ENCODE measurements at places on chromosomes 12 and 14.
A peak's percentile ranks its signal among the peaks of the same experiment; 100 is the strongest.

GRCh38 chr12:32533971-32534590 lies 134.7 kb downstream of the FGD4 start:
- DNase-seq = peak; percentile 43

DNA sequence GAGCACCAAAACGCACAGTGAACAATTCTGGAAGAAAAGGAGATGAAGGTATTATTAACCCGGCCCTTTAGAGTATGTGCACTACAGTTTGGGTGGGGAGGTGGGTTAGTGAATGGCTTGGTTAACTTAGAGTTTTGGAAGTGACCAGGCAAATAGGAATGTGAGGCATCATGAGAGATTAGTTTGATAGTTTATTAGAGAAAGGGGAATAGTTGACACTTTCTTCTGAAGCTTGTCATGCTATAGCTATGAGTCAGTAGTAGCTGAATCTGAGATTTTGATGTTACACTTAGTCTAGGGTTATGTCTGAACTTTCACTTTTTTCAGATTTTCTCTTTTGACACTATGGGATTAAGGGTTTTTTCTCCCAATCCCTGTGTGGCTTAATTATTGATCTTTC lies 567.2 kb downstream of the SNAPC1 start:
- DNase-seq = no peak

DNA sequence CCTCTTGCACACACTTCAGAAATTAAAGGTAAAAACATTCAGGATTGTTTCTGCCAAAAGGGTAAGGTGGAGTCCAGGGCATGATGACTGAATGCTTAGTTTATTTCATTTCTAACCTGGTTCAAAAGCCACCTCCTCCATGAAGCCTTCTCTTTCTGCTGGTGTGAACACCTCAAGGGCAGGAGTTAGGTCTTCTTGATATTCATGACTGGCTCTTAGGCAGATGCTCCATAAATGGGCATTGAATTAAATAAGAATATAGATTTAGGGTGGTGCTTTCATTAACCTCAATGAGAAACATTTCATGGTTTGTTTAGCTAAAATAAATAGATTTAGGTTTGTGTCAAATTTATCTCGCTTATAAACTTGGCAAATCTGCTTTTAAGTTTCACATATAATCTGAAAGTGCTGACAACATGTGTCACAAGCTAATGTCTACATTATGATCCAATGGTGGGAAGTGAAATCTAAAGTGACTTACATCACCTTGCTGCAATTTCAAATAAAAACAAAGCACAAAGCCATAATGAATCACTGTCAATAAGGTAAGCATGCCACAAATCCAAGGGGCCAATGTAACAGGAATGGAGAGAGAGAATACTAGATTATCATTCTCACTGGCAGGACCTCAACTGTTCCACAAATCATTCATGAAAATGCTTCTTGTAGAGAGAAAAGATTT lies 72.7 kb upstream of the GRIP1 start:
- no peak for DNase-seq

DNA sequence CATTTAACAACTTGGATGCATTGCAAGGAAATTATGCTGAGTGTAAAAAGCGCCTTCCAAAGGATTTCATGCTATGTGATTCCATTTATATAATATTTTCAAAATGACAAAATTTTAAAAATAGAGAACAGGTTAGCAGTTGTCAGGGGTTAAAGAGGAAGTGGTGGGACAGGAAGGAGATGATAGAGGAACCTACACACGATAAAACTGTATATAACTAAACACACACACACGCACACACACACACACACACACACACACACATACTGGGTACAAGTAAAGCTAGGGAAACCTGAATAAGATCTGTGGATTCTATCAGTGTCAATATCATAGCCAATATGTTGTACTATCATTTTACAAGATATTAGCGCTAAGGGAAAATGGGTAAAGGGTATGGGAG lies 17.2 kb downstream of the TTC9 start:
- DNase-seq = peak; percentile 77

- DNase-seq = no peak
These were observed 45.8 kb upstream of the NCOR2 start for GRCh38 chr12:124613151-124613585.

- no peak for DNase-seq
These were observed 486.5 kb downstream of the ZFP36L1 start for GRCh38 chr14:68306265-68306933.

DNA sequence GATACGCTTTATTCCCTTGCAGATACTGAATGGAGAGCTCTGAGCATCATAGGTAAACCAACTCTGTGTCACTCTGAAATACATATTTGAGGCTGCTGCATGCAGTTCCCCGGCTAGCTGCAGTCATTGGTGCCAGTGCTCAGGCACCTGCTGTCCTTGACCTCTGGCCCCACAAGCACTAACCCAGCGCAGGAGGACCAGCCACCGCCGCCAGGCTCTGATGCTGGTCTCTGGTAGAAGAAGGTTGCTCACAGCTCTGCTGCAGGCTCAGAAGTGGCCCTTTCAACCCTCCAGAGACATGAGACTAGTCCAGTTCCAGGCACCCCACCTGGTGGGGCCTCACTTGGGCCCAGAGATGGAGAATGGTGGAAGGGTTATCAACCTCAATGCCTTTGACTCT lies 34.5 kb upstream of the PTPRB start:
- no peak for DNase-seq

DNA sequence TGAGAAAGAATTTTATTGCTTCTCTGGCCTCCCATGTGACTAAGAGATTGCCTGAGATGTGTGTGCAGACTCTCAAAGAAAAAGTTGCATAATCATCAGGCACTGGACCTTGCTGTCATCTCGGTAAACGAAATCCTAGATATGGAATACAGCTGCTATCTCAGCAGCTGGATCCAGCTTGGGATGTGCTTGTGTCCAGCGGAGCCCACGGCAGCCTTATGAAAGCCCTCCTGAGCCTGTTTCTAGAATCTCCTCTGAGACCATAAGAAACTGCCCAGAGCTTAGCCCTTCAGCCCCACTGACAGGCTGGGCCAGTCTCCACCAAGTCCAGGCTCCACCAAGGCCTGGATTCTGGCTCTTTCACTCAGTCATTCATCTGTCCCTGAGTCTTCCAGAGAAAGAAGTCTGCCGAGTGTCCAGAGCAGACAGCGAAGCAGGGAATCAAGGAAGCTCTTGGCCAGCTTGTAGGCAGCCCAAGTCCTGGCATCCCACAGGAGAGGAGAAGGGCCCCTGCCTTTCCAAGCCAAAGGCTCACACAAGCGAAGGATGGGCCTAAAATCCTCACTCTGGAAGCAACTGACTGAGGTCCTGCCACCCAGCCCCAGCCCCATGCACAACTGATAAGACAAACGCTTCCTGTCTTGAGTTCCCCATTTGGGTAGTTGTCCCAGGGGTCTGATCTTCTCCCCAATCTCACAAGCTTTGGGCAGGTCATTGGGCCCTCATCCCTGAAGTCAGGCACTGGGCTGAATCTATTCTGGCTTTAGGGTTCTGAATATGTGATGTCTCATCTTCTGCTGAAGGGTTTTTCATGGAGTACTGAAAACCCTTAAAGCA lies 97.8 kb downstream of the SEC23A start:
- DNase-seq = no peak

DNA sequence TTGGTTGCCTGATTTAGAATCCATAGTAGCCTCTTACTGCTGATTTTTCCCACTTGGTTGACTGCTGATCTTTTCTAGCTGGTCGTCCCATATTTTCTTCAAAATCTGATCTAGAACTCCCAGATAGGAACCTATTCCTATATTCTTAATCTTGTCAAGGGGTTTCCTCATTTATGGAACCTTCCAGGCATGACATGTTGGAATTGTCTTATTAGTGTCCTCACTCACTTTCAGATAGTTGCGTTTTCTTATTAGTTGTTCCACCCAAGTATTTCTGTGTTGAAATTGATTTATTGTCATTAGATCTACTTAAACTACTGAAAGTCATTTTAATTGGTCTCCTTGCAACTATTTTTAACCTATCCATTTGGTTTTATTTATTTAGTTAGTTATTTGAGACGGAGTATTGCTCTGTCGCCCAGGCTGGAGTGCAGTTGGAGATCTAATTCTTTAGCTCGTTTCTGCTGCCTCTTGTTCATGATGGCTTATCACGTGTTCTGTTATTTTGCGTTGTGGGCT lies 25.0 kb downstream of the KTN1 start:
- DNase-seq = no peak

DNA sequence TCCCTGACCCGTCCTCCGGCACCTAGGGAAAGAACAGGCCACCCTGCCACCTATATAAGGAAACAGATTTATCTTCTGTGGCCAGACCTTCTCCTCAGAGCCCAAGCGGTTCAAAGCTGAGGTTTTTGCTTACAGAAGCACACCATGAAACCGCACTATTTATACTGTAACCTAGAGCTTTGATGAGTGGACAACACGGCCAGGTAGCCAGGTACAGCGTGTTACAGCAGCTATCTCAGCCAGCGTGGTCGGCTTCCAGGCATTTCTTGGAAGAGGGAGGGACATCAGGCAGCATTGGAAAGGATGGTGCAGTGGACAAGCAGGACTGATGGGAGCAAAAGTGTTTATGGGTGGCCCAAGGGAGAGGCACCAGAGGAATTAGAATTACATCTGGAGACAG lies 34.4 kb downstream of the TTC7B start:
- DNase-seq = no peak

DNA sequence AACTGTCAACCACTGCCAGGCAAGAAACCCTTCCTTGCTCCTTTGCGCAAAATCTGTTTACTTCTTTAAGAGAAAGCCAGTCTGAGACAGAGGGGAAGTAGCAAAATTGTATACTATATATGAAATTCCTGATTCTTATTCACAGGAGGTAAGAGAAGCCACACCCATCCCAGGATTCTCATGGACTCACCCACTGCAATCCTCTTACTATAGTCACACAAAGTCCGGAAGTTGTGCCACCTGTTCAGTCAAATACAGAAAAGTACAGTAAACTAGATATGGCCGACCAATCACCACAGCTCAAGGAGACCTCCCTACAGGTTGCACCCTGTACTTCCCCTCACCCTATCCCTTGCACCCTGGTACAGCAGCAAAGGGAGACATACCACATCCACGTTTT lies 2.9 kb downstream of the PRMT5 start:
- DNase-seq = no peak

DNA sequence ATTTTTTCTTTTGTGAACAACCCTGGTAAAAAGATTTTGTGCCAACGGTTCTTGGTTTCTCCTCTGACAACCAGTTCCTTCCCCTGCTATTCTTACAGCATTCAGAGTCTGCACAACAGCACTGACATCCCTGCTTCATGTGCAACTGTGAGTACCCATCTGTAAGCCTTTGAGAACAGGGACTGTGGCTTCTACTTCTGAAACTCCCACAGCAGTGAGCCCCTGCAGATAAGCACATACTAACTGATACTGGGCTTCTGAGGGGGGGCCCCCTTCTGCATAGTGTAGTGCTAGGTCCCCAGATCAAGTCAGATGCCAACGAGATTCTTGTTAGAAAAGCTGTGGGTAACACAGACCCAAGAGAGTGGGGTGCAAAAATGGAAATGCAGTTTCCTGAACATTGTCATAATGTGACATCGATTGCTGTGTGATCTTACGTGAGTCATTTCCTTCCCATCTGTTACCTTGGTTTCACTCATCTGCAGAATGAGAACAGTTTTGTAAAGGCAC lies 11.1 kb upstream of the NINJ2 start:
- peak; percentile 70 for DNase-seq

DNA sequence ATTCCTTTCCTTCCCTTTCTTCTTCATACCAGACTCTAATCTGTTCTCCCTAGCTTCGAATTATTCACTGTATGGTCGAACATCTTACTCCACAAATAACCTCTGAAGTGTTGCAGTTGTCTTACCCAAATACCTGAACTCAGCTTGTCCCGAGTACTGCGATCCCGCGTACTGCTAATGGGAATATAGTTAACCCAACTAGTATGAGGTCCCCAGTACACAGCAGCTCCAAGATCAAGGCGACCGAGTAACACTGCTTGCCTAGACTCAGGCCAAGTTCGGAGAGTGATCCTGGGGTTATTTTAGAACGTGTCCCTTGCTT lies 462 bp upstream of the ETNK1 start:
- no peak for DNase-seq

- DNase-seq = peak; percentile 51
These were observed 164.4 kb downstream of the FBXL14 start for GRCh38 chr12:1429980-1430379.

DNA sequence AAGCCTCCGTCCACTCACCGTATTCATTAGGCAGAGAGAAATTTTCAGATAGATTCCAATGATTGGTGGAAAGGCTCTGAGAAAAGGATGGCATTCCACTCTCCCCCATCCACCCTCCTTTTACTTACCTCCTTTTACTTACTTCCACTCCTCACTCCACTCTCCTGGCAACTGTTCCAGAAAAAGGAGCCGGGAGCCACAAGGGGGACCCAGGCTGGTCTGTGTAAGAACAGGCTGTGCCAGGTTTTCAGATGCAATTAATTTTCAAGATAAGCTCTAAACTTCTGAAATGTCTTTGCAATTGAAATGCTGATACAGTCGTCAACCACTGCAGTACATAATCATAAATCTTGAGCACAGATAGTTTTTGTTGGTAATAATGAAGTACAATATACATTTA lies 248.8 kb downstream of the ANO6 start:
- DNase-seq = no peak

DNA sequence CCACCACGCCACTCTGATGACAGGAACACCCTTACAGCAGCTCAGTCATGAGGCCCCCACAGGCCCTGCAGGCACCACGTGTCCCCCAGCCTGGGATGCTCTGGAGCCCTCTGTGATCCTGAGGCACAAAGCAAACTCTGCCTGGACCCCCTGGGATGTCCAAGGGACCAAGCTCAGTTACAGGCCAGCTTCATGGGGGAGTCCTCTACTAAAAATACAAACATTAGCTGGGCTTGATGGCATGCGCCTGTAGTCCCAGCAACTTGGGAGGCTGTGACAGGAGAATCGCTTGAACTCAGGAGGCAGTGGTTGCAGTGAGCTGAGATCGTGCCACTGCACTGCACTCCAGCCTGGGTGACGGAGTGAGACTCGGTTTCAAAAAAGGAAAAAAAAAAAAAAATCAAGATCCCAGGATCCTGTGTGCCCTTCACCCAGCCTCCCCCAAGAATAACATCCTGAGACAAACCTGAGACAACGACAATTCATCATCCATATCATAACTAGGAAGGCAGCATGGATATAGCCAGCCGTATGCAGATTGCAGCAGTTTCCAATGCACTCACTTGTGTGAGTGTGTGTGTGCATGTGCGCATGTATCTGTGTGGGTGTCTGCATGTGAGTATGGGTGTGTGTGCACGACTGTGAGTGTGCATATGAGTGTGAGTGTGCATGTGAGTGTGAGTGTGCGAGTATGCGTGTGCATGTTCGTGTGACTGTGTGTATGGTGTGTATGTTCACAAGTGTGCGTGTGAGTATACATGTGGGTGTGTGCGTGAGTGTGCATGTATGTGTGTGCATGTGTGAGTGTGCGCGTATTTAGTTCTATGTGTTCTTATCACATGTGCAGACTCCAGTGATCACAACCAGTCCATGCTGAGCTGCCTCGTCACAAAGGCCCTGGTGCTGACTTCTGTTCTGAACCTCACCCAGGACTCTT lies 52.1 kb downstream of the NCOR2 start:
- DNase-seq = no peak
